ENCODE measurements at places on chromosomes 5 and 9.

GRCh38 chr5:37736397-37736796 is 103.4 kb downstream of the GDNF start:
- H3K4me3 ChIP-seq, result no peak overlapping the region
- no peaks in the 10 kb centered on the region for H3K27me3 ChIP-seq
- H3K4me1 ChIP-seq, result no peaks in the 10 kb centered on the region
- no peak for DNase-seq

- no peaks in the 10 kb centered on the region for H3K27me3 ChIP-seq
- no peaks in the 10 kb centered on the region for H3K36me3 ChIP-seq
Measured at GRCh38 chr5:56470007-56470406, 236.9 kb upstream of the ANKRD55 start.

DNA sequence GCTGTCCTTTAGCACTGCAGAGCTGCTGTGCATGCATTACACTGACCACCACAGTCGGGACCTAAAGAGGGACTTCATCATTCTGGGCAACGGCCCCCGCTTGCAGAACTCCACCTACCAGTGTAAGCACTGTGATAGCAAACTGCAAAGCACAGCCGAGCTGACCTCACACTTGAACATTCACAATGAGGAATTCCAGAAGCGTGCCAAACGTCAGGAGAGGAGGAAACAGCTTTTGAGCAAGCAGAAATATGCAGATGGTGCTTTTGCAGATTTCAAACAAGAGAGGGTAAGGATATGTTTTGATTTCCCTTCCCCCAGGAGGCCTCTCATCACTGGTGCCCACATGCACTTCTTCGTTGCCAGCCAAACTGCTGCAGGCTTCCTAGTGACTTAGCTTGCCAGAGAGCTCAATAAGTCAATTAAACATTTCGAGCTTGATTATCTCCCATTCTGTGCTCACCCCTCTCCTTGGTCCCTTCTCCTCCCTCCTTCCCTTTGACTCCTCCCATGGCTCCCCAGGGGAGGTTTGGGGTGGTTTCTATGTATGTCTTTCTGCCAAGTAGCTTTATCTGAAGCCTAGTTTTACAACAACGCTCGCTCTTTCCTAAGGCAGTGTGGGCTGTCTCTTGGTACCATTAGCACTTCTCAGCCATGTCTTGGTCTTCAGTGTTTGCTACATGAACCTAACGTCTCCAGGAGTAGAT is 66.7 kb downstream of the ZNF462 start:
- H3K27me3 ChIP-seq, result no peaks in the 10 kb centered on the region
- no peak overlapping the region for H3K27ac ChIP-seq
- no peaks in the 10 kb centered on the region for H3K4me1 ChIP-seq
- DNase-seq, result no peak
- peaks cover 45% of the 10 kb centered on the region for H3K36me3 ChIP-seq

DNA sequence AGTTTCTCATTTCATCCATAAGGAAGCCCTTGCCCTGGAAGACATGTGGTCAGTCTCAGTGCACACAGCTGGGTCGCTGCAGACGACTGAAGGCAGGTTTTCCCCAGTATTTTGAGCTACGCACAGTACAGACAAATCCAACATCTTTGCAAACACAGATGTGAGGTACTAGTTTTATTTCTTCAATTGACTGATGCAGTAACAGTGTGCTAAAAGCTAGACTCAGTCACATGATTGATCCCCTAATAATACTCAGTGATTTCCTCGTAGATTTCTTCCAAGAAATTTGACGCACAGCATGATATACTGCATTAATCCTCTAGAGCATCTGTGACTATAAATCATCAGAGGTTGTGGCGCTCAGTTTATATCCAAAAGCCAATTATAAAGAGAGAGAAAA is 346.1 kb downstream of the DIRAS2 start:
- no peaks in the 10 kb centered on the region for H3K36me3 ChIP-seq
- H3K27ac ChIP-seq, result no peak overlapping the region
- H3K4me1 ChIP-seq, result no peaks in the 10 kb centered on the region
- no peaks in the 10 kb centered on the region for H3K27me3 ChIP-seq
- no peak overlapping the region for H3K4me3 ChIP-seq

DNA sequence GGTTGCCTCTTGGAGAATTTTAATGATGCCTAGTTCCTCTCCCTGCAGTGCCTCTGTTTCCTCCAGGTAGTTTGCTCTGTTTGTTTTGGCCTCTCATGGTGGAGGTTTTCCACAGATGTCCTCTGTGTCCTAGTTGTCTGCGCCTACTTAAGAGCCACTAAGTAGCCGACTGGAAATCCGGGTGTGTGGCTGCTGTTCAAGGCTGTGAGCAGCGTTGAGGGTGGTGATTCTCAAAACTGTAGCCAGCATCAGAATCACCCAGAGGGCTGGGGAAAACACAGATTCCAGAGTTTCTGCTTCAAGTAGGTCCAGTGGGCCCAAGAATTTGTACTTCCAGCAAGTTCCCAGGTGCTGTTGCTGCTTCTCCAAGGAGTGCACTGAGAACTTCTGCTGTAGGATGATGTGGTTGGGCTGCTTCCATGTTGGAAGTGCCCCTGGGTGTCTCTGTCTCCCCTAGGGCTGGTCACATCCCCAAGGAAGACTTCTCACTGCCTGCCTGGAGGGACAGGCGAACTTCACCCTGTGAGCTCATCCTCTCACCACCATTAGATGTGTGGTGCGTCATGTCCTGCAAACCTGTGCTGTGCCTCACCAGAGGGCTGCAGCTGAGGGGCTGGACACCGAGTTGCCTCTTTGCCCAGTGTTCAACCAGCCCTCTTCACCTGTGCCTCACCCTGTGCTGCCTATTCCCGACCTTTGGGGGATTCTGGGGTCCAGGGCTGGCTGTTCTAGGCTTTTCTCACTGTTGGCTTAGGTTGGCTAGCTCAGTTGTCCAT is 34.8 kb downstream of the SECISBP2 start:
- no peak overlapping the region for H3K4me3 ChIP-seq
- no peaks in the 10 kb centered on the region for H3K4me1 ChIP-seq
- H3K36me3 ChIP-seq, result peaks cover 60% of the 10 kb centered on the region

DNA sequence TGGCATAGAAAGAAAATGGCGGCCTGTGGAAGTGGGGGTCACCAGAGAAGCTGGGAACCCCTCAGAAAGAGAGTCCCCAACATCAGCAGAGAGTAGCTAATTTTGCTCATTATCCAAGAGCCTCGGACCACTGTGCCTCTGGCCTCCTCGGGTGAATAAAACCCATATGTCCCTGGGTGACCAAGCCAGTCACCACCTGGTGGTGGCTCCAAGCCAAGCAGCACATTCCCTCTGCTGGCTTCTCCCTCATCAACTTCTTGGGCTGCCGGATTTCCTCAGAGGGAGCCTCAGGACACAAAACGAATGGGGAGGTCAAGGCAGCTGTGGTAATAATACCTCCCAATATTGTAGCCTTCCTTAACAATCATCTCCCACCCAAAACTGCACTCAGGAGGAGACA is 242.5 kb downstream of the NFIB start:
- H3K27me3 ChIP-seq, result no peaks in the 10 kb centered on the region
- H3K4me3 ChIP-seq, result no peak overlapping the region
- H3K4me1 ChIP-seq, result no peaks in the 10 kb centered on the region

GRCh38 chr9:98311541-98311940 is 56.1 kb upstream of the TBC1D2 start:
- H3K36me3 ChIP-seq, result no peaks in the 10 kb centered on the region
- no peak for DNase-seq

DNA sequence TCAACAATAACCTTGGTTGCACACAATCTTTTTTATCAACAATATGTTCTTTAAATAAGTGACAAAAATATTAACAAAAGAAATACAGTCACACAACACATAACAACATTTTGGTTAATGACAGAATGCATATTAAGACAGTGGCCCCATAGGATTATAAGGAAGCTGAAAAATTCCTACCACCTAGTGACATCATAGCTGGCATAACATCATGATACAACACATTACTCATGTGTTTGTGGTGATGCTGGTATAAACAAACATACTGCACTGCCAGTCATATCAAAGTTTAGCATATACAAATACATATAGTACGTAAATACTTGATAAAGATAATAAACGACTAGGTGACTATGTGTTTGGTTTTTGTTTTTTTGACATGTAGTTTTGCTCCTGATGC is 344.8 kb upstream of the POU5F2 start:
- no peak overlapping the region for H3K4me3 ChIP-seq
- no peaks in the 10 kb centered on the region for H3K27me3 ChIP-seq
- DNase-seq, result no peak

- H3K36me3 ChIP-seq, result no peaks in the 10 kb centered on the region
- H3K27me3 ChIP-seq, result no peaks in the 10 kb centered on the region
- no peaks in the 10 kb centered on the region for H3K4me1 ChIP-seq
Measured at GRCh38 chr9:122996586-122996985, 36.9 kb upstream of the GPR21 start.

DNA sequence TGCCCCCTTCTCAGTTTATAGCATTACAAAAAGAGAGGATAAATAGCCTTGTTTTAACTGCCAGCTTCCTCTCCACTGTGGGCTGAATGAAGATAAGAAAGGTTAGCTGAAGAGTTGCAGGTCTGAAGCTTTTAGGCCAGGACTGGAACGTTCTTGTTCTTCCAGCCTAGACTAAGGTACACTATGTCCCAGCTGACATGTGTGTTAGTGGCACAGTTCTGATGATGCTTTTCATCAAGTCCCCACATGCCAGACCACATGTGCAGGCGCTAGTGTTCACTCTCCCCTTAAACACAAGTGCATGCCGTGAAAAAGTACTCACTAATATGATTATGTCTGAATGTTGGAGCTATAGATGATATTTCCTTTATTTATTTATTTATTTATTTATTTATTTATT is 40.7 kb downstream of the STXBP1 start:
- no peak overlapping the region for H3K4me3 ChIP-seq
- H3K27ac ChIP-seq, result no peak overlapping the region
- no peak for DNase-seq
- no peaks in the 10 kb centered on the region for H3K27me3 ChIP-seq

DNA sequence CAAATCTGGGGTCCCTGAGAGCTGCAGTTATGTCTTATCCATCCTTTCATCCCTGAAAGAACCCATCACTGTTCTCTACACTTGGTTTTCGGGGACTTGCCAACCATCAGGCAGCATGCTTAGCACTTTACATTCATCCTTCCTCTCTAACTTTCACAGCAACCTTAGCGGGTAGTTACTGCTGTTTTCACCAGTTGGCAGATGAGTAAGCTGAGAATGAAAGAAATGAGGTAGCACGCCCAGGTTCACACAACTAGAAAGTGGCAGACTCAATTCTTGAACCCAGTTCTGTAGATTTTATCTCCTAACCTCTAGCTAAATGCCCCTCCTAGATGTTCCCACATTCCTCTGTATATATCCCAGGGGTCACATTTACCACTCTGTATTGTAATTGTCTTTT is 342.0 kb upstream of the WWC1 start:
- H3K27me3 ChIP-seq, result no peaks in the 10 kb centered on the region
- no peaks in the 10 kb centered on the region for H3K36me3 ChIP-seq
- no peak overlapping the region for H3K4me3 ChIP-seq
- H3K4me1 ChIP-seq, result peaks cover 2% of the 10 kb centered on the region
- H3K27ac ChIP-seq, result no peak overlapping the region

- no peak for DNase-seq
- H3K36me3 ChIP-seq, result no peaks in the 10 kb centered on the region
- H3K27ac ChIP-seq, result no peak overlapping the region
- no peak overlapping the region for H3K4me3 ChIP-seq
- H3K4me1 ChIP-seq, result peaks cover 1% of the 10 kb centered on the region
- H3K27me3 ChIP-seq, result no peaks in the 10 kb centered on the region
Measured at GRCh38 chr5:118984602-118985001, 3.7 kb downstream of the DTWD2 start.

GRCh38 chr5:15021266-15022046 is 149.9 kb upstream of the ANKH start:
- H3K27ac ChIP-seq, result no peak overlapping the region
- H3K27me3 ChIP-seq, result no peaks in the 10 kb centered on the region
- no peaks in the 10 kb centered on the region for H3K36me3 ChIP-seq
- no peak for DNase-seq
- H3K4me3 ChIP-seq, result no peak overlapping the region

- peak; percentile 20 for DNase-seq
- H3K27ac ChIP-seq, result no peak overlapping the region
- H3K36me3 ChIP-seq, result no peaks in the 10 kb centered on the region
- H3K4me3 ChIP-seq, result no peak overlapping the region
- peaks cover 2% of the 10 kb centered on the region for H3K4me1 ChIP-seq
Measured at GRCh38 chr5:5270958-5271785, 131.0 kb downstream of the ADAMTS16 start.

DNA sequence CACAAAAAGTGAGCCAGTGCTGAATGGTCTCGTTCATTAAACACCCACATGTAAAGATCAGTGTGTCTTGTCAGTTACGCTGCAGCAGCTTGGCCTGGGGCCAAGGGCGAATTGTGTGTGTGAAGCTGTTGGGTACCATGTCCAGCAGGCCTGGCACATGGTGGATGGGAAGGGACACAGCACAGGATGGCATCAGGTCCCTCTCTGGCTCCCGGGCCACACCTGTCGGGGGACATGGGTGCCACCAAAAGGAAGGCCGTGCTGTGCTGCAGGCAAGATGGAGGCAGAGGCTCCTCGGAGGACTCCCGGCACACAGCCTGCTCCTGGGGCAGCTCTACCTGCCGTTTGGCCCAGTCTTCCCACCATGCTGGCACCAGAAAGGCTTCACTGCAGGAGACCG is 32.0 kb downstream of the NKD2 start:
- no peaks in the 10 kb centered on the region for H3K27me3 ChIP-seq
- no peaks in the 10 kb centered on the region for H3K4me1 ChIP-seq
- H3K4me3 ChIP-seq, result no peak overlapping the region
- DNase-seq, result no peak
- no peaks in the 10 kb centered on the region for H3K36me3 ChIP-seq

GRCh38 chr9:81474792-81475191 is 214.6 kb downstream of the TLE1 start:
- no peaks in the 10 kb centered on the region for H3K27me3 ChIP-seq
- DNase-seq, result no peak
- H3K4me3 ChIP-seq, result no peak overlapping the region
- H3K27ac ChIP-seq, result no peak overlapping the region

DNA sequence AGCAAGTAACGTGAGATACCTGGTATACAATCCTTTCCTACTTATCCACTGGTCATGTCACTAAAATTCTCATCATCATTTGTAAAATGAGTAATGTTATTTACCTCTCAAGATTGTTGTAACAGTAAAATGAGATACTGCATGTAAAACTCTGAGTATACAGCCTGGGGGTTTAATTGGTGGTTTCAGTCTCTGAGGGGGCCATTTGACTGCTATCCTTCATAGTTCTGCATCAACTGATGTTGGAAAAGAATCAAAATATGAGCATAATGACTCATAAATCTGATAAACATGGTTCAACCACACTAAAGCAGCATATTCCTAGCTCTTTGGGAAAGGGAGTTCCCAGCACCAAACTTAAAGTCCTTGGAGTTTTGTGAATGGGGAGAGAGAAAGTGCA is 181.0 kb upstream of the GHR start:
- no peaks in the 10 kb centered on the region for H3K4me1 ChIP-seq
- H3K27me3 ChIP-seq, result no peaks in the 10 kb centered on the region
- no peak for DNase-seq
- H3K4me3 ChIP-seq, result no peak overlapping the region

DNA sequence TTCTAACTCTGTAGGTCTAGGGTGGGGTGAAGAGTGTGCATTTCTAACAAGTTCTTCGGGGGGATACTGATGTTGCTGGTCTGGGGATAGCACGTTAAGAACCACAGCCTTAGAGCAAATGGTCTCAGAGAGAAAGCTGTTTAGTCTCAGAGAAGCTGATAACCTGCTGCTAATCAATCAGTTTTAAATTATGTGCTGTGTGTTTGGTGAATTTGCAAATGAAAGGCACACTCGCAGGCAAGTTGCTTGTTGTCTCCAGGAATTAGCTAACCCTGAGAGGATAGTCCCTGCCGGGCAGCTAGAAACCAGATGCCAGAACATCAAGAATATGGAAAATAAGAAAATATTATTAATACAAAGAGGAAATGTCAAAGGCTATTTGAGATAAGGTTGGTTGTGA is 79.2 kb downstream of the DMRT2 start:
- H3K36me3 ChIP-seq, result no peaks in the 10 kb centered on the region
- DNase-seq, result no peak
- no peak overlapping the region for H3K4me3 ChIP-seq
- peaks cover 2% of the 10 kb centered on the region for H3K4me1 ChIP-seq

Data from iPS DF 6.9 (cell line).